ENCODE measurements at places on chromosomes 7 and 10.

DNA sequence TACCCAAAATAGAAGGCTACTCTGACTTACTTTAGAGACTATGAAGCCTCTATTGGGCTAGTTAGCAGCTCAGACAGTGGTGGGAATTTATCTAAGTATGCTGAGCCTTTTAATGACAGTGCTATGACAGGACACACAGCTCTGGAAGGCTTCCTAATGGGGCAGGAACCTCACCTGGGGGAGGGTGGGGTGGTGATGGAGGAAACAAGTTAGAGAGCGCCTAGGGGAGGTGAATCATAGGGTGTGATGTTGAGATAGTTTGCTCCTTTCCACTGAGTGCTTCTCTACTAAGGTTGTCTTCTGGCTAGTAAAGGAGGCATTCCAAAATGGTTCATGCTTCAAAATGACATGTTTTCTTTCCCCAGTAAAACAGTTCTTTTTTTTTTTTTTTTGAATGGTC, 42.1 kb downstream of the PPP1R9A start:
- no peak for DNase-seq

- no peak for DNase-seq
These were observed 160.4 kb downstream of the RPS24 start for GRCh38 chr10:78194050-78194449.

- DNase-seq, result no peak
These were observed 107.4 kb downstream of the GSAP start for GRCh38 chr7:77308792-77309191.

- no peak for DNase-seq
These were observed 101.8 kb upstream of the STRIP2 start for GRCh38 chr7:129332254-129333035.

GRCh38 chr10:17199351-17199804, 2.1 kb downstream of the TRDMT1 start:
- no peak for DNase-seq

DNA sequence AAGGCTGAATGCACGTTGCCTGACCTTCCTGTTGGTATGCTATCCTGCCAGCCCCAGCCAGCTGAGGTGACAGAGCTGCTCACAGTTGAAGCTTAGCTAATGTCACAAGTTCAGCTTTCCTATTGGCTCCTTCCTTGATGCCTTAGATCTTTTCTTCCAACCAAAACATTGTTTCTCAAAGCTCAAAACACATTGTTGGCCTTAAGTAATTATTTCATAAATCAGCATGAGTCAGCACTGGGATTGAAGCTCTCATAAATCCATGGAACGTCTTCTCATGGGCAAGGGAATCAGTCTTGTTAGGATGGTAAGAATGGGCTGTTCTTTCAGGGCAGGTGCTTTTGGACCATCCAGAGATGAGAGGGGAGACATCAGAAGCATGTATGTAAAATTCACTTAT, 128.1 kb upstream of the SAMD8 start:
- DNase-seq, result no peak

DNA sequence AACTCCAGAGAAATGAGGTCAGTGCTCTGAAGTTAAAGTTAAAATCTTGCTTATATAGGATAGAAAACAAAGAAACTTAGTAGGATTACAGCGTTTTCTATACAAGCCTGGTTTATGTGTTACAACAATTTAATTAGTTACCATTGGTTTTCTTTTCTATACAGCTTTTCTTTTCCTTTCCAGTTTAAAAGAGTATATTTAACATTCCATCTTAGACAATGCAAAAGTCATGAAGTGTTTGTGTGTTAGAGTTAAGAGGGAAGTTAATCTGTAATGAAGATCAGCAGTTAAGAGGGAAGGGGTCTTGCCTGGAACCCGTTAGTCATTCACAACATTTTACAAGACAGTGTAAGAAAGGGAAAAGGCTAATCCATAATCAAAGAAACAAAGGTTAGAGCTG, 338.3 kb downstream of the OTUD1 start:
- no peak for DNase-seq

- DNase-seq, result no peak
These were observed 64.8 kb downstream of the MRC1 start for GRCh38 chr10:17873946-17874345.

GRCh38 chr7:68269405-68269804, 1272.8 kb downstream of the TYW1 start:
- DNase-seq, result no peak

DNA sequence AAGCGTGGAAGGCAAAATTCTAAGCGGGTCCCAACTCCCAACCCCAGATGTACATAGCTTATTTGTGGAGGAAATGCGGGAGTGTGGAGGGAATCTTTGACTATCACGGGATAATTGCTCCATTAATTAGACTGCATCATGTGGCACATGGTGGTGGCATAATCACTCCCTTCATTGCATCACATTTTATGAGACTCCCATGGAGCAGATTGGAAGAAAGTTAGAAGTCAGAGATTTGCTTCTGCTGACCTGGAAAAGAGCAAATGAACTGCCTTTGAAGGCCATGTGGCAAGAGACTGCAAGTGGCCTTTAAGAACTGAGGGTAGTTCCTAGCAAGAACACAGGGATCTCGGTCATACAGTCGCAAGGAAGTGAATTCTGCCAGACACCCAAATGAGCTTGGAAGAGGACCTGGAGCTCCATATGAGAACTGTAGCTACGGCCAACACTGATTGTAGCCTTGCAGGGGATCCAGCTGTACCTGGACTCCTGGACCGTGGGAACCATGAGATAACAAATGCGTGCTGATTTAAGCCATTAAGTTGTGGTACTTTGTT, 37.1 kb upstream of the ITGB1 start:
- no peak for DNase-seq

- no peak for DNase-seq
These were observed 4.7 kb upstream of the NRBF2 start for GRCh38 chr10:63128443-63128842.

GRCh38 chr7:1739593-1739992, 69.5 kb downstream of the ELFN1 start:
- DNase-seq, result no peak

DNA sequence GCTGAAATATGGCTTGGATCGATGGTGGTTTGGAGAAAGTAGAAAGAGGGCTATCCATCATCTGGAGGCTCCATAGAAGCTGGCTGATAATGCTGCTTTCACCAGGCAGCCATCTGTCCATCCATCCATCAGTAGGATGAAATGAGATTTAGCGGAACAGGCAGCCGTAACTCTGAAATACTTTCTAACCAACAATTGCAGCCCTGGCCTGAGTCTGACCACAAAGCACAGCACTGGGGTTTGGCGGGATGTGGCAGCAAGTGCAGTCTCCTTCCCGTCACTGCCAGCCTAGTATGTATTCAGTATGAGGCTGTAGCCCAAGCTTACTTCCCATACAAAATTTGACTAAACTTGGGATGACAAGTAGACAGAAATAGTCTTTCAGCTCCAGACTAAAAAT, 38.0 kb downstream of the R3HCC1L start:
- DNase-seq, result no peak

DNA sequence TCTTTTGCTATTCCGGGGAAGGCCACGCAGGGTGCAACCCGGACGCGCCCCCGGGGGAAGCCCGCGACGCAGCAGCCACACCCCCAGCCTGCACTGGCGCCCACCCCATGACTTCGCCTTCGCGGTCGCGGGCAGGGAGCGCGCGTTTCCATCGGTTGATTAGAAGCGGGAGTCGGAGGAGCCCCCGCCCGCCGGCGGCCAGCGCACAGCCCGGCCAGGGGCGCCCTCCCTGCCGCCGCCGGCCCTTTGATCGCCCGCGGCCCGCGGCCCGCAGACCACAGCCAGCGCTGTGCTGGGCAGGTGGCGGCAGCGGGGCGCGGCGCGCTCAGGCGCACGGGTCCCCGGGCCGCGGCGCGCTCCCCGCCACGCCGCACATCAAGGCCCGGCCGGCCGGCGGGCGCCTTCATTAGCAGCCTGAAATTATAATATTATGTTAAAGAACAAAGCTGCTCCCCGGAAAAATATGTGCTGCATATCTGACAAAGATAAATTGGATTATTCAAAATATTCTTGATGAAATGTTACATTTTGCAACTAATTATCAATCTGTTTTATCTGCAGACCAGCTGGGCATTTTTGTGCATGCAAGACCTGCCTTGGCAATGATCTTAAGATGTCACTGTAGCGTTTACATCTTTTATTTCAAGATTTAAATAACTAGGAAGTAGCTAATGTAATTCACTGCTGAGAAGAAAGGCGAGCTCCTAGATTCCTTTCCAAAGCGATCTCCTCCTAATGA, 160.7 kb upstream of the MKI67 start:
- DNase-seq, result no peak

DNA sequence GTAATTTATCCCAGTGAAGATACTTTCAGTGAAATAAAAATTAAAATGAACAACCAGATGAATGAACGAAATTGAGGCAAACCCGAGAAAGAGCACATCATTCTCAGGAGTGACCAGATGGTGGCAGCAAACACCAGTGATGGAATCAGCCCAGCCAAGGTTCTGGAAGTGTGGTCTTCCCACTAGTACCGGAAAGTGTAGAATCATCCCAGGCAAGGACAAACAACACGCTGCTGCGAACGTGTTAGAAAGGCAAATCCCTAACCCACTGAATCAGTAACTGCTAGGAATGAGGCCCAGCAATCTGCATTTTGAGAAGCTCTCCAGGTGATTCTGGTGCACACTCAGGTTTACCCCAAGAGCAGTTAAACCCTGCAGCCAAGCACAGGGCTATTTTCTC, 15.5 kb upstream of the SLC18A3 start:
- peak; percentile 22 for DNase-seq

DNA sequence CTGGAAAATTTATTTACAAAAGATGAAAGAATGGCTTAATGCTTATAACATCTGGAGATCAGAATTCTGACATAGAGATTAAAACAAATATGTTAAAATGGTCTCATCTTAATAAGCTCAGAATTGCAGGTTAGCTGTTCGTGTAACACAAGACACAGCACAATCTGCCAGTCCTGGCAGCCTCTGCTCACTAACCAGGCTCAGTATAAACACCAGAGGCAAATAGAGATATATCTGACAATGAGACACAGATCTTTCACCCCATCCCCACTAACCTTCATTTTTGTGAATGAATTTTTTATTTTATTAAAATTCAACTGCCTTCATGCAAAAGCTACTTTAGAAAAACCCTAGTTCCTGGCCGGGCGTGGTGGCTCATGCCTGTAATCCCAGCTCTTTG, 51.8 kb downstream of the RELN start:
- no peak for DNase-seq

DNA sequence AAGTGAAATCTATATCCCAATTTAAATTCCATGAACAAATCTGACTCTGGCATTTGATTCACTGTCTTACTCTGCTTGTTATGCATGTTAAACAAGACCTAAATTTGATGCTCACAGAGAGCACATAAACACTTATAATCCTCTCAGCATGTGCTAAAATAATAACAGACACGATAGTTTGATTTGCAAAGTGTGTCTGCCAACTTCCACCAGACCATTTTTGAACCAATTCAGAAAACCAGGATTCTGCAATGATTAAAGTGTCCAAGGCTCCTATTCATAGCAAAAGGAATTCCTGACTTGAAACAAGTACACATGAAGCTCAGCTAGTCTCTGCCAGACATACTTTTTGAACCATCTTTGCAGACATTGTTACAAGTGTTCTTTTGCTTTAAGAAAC, 11.2 kb downstream of the RBM20 start:
- DNase-seq, result no peak

DNA sequence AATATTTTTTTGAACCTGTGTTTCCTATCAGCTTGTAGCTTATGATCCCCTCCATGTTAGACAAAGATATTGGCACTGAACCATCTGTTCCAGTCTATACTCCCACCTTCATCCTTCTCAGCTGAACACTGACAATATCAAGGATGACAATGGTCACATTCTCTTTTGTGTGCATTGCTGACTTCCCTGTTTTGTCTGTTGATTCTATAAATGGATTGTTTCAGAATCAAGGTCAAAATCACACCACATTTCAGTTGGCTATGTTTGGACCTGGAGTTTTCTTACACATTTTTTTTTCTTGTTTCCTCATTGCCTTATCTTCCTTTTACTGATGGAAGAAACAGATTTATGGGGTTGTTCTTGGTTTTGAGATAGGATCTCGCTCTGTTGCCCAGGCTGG, 11.3 kb upstream of the SMURF1 start:
- no peak for DNase-seq

DNA sequence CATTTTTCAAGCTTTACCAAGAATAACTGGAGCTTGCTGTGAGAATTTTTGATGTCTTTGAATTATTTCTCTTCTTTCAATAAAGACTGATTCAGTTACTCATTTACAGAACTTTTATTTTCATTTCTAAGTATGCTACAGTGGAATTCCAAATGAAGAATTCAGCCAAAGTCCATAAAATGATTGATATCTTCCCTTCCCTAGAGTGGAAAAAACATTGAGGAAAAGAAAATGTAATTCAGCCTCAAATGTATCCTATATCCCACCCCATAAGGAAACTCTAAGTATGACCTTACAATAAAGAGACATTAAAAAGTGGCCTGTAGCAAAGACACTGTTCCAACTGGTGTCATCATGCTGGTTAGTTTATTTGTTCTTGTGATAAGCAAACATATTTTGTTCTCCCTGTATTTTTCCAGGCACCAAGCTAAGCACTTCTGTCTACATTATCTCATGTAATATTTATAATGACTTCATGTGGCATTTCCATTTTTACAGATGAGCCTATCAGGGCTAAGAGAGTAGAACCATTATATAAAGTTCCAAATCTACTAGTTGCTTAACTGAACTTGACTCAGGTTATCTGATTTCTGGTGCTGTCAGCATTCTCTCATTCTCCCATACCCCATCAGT, 450.4 kb downstream of the NEBL start:
- DNase-seq, result no peak

DNA sequence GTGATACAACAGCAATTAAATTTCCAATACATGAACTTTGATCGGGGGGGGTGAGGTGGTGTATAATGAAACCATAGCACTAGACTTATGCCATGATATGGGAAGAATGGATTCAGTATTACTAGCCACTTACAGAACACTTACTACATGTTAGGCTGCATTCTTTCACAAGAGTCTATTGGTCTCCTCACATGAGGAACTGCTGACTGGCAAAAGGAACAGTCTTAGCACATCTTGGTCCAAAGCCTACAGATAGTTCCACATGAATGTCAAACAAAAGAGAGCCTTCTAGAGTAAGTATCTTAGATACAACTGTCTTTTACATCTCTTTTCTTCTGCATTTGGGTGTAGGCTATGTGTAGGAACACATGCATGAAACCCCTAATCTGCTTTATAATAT, 115.9 kb upstream of the DNAJB12 start:
- DNase-seq, result no peak

DNA sequence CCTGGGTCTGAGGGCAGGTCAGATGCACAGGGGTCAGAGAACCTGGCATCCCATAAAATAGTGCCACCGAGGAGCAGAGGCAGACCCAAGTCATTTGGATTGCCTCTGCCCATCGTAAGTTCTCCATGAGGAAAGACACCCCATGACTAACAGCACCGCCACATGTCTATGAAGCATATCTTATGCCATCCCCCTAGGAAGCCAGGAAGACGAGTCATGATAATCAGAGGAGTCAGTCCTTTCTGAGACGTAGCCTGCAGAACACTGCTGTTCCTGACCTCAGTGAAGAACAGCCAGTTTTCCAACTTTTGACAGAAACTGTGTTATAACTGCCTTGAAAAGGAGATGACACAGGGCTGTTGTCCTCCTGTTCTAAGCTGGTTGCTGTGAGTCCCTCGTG, 51.2 kb downstream of the INSYN2A start:
- no peak for DNase-seq

GRCh38 chr7:70619130-70619529, 512.8 kb upstream of the GALNT17 start:
- no peak for DNase-seq
